Activated T-cell treated with anti-CD3 and anti-CD28 coated beads, Interleukin-2, amount 50 U/mL, for 1 hour (primary cell): ENCODE measurements at places on chromosomes 1 and 21.

DNA sequence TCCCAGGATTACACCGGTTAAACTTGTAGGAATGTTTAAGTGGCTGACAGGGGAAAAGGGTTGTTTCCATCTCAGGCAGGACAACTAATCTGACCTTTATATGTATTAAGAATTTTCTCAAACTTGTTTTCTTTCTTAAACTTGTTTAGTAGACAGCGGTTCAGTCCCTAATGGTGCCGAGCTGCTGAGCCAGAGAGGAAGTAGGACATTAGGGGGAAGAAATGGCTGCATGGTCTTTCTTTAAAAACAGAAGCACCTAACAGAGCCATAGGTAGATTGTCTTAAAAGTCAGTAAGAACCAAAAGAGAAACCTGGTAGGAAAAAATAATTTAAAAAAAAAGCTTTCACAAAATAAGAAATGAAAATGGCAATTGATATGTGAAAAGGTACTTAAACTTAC lies 3.3 kb downstream of the GBP4 start:
- DNase-seq = no peak

DNA sequence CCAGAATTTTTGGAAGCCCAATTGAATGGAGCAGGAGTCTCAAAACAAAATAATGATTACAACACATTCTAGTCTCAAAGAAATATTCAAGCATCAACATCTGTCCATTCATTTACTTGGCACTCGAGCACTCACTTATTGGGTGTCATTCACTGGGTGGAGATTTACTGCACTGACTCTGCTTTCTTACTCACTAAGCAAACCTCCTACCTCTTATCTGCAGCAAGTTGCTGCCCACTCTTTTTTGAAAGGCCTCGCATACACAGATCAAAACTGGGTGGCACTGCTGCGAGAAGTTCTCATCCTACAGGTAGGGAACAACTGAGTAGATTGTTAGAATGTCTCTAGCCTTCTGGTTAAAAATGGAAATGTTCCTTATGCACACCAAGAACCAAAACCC lies 18.0 kb downstream of the RHBDL2 start:
- no peak for DNase-seq

- no peak for DNase-seq
Observed at GRCh38 chr1:90851711-90852050, 134.6 kb upstream of the BARHL2 start.

DNA sequence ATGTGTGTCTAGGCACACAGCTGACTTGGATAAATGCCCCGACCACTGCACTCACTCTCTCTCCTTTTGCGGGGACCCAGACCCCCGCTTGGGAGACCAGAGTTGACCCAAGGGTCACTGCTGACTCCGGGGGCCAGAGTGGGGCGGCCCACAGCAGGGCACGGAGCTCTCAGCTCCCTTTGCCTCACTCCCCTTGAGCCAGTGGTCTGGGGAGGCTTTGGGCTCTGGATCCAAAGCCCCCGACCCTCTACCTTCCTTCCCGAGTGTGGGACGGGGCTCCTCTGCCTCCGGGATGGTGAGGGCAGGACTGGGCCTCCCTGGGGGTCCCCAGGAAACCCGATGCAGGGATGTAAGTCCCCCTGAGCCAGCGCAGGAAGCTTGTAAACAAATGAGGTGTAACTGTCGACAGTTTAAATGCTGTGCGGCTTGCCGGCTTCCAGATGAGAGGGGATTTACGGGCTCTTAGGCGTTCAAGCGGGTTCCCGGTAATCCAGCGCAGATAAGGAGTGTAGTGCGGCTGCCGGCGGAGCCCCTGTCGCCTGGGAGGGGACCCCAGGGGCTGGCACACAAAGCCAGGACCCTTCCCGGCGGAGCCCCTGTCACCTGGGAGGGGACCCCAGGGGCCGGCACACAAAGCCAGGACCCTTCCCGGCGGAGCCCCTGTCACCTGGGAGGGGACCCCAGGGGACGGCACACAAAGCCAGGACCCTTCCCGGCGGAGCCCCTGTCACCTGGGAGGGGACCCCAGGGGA lies 7.4 kb downstream of the ACTRT2 start:
- no peak for DNase-seq

- DNase-seq = no peak
Observed at GRCh38 chr21:39660191-39660980, 47.6 kb downstream of the B3GALT5 start.

- DNase-seq = no peak
Observed at GRCh38 chr1:88433556-88433955, 250.5 kb upstream of the PKN2 start.

- no peak for DNase-seq
Observed at GRCh38 chr1:93603106-93603505, 78.5 kb downstream of the BCAR3 start.

GRCh38 chr1:199272628-199273086 lies 633.8 kb downstream of the PTPRC start:
- no peak for DNase-seq

GRCh38 chr1:202615501-202616354 lies 94.5 kb downstream of the SYT2 start:
- no peak for DNase-seq

- no peak for DNase-seq
Observed at GRCh38 chr1:25821630-25822091, 1.9 kb downstream of the MTFR1L start.

DNA sequence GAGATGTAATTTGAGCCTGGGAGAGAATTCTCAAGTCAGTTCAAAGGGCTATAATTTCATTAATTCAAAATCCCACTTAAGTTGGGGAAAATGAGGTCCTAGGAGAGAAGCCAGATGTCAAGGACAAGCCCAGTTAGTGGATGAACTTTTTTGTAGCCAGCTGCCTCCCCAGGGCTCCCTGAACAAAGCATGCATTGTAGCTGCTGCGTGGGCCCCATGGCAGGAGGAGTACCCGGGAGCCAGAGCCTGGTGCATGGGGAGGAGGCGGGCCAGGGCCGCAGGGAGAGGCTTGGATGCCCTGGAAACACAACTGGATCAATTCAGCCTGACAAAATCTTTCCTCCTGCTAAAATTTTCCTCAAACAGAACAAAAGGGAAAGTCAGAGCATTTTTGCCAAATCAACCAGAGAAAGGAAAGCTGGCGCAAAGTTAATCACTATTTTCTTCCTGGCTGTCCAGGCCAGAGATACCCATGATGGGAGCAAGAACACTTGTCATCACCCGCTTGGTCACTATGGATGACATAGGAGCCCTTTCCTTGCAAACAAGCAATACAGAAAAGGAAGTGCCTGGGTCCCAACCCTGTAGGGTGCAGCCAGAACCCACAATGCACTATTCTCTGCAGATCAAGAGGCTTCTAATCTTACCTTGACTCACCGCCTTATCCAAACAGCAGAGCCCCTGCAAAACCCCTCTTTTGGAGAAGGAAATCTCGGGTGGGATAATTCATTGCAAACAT lies 248.1 kb upstream of the RAB4A start:
- no peak for DNase-seq

DNA sequence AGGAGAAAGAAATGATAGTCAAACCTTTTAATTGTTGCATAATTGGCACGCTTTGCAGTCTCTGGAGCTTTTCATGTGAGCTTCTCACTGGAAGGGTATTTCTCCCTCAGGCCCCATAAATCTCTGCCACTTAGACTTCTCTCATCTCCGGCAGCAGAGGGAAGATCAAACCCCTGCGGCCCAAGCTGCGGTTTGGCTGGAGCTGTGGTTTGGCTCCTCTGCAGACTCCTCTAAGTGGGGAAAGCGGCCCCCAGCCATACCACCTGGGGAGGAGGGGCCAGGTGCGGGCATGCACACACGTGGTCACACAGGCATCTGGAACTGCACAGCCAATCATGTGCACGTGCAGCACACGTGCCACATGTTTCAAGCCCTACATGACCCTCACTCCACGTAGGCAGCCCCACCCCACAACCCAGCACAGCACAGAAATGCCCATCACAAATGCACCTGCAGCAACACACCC lies 58.3 kb downstream of the UBE2T start:
- DNase-seq = no peak

GRCh38 chr1:201676197-201676596 lies 137.3 kb downstream of the NAV1 start:
- no peak for DNase-seq

GRCh38 chr21:16768096-16768495 lies 744.7 kb upstream of the CXADR start:
- DNase-seq = no peak

- no peak for DNase-seq
Observed at GRCh38 chr1:47942240-47942629, 55.0 kb downstream of the TRABD2B start.

- peak; percentile 36 for DNase-seq
Observed at GRCh38 chr1:151710187-151710840, 6.3 kb downstream of the CELF3 start.

DNA sequence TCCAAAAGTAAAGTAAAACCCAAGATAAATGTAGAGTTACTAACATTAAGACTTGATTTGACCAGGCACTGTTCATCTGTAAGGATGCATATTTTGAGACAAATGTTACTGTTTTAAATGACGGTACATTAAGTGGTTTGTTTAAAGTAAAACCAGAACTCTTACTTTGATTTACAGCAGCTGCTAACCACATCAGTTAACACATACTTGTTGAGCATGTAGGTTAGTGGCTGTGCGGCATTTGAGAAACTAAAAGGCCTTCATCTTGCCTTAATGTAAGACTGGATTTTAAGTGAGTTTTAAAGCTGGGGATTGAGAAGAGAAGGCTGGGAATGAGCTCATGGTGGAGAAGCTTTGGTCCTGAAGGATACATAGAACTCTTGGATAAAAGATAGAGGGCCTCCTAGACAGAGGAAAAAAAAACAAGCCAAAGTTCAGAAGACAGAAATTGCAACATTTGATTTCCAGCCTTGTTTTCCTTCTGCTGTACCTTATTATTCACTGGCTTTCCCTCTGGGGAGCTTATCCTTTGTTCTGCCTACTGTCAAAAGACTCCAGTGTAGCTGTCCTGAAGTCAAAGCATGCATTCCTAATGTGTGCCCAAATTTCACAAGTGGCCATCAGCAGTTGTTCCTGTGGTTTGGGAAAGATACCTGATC lies 66.6 kb downstream of the MTR start:
- no peak for DNase-seq

DNA sequence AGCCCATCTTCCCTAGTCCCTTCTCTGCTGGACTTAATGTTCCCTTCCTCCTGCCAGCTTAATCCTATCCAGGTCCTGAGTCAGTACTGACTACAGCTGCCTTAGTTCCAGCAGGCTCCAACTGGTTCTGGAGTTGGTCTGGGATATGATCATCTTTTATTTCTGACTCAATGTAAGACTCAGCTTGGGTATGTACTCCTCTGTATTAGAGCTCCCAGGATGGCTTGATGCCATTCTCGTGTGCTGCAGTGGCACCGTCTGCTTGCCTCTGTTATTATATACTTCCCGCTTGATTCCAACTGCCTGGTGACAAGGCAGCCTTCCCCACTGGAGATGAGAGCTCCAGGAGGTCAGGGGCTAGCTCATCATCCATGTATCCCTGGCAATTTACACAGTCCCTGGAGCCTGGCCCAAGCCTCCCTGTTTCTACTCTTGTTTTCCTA lies 164.4 kb upstream of the DPT start:
- no peak for DNase-seq

- no peak for DNase-seq
Observed at GRCh38 chr1:150257624-150258585, at the start of gene CA14. Gene CA14, plus strand, starts transcription at chr1:150257774. Its CDS starts 355 bp downstream, at chr1:150258129.

- no peak for DNase-seq
Observed at GRCh38 chr1:115505148-115505571, 136.6 kb upstream of the VANGL1 start.

- DNase-seq = no peak
Observed at GRCh38 chr1:223074445-223075300, 68.4 kb downstream of the TLR5 start.

- no peak for DNase-seq
Observed at GRCh38 chr21:42746240-42746592, 92.8 kb downstream of the PDE9A start.

DNA sequence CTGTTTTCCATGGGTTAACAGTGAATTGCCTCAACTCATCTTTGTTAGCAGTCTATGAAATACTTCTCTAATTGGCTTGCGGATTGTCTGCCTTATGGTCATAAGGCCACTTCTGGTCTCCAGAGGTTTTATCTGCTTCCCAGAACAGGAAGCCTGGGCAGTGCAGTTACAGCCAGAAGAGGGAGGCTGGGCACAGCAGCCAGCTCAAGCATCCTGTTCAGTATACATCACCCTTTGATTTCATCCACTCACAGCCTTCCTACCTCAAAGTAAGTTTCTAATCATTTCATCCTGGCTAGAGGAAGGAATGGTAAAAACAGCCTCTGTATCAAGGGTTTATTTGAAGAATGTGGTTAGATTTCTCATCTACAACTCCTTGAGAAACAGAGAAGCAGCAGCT lies 311.5 kb upstream of the DEPDC1 start:
- no peak for DNase-seq

DNA sequence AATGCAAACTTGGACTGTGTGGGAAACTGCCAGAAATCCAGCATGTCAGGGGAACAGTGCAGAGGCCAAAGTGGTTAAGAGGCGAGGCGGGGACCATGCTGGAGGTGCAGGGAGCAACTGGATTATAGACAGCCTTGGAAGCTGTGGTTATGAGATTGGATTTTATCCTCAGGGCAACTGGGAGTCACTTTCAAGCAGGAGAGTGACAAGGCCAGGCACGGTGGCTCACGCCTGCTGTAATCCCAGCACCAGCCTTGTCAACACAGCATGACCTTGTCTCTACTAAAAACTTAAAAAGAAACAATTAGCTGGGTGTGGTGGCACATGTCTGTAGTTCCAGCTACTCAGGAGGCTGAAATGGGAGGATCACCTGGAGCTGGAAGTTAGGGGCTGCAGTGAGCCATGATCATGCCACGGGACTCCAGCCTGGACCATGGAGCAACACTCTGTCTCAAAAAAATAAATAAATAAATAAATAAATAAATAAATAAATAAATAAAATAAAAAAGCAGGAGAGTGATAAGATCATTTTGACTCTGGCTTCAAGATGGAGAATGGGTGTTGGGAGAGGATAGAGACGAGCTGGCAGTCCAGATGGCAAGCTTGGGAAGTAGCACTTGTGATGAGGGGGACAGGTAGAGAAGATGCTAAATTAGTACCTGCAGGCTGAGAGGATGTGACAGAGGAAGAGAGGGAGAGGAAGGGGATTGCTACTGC lies 3.5 kb downstream of the HAPLN2 start:
- DNase-seq = no peak

DNA sequence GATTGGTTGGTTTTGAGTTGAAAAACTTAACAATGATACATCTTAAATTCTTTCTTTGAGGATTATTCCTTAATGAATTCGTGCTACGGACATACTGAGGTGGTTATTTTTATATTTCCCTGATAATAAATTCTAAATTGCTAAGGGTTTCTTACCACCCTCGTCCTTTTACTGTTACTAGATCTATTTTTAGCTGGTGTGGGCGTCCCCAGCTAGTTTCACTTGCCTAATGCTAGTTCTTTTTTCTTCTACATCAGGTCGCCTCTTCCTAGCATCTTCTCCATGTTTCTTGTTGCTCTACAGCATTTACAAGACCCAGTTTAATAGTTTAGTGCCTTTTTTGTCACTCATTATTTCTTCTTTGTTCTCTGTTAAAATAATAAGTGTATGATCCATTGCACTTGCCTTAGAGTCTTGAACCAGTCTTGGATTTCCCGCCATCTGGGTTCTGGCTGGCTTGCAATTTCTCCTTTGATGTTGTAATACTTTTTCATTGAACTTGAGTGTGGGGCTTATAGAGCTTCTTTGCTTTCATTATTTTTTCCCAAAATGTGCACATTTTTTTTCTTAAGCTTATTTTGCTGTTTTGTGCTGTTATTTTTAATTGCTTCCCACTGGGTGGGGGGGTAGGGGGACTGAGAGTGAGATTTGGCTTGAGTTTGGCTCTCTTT lies 677 bp upstream of the HSD11B1 start:
- DNase-seq = no peak

- no peak for DNase-seq
Observed at GRCh38 chr1:54861070-54861761, 25.8 kb downstream of the DHCR24 start.

GRCh38 chr1:87899746-87900145 lies 571.1 kb downstream of the LMO4 start:
- no peak for DNase-seq
